Activated CD8-positive, alpha-beta T cell treated with anti-CD3 and anti-CD28 coated beads, Interleukin-2, amount 10 ng/mL, durations not matched to agents 7 days and 5 days (primary cell): ENCODE measurements at places on chromosomes 12 and 14. TPM values are rescaled to one million over a fixed set of nuclear protein-coding genes. Genes with fewer than 3 reads are reported as not detected.

Gene PLEKHG7
- not detected for total RNA-seq

DNA sequence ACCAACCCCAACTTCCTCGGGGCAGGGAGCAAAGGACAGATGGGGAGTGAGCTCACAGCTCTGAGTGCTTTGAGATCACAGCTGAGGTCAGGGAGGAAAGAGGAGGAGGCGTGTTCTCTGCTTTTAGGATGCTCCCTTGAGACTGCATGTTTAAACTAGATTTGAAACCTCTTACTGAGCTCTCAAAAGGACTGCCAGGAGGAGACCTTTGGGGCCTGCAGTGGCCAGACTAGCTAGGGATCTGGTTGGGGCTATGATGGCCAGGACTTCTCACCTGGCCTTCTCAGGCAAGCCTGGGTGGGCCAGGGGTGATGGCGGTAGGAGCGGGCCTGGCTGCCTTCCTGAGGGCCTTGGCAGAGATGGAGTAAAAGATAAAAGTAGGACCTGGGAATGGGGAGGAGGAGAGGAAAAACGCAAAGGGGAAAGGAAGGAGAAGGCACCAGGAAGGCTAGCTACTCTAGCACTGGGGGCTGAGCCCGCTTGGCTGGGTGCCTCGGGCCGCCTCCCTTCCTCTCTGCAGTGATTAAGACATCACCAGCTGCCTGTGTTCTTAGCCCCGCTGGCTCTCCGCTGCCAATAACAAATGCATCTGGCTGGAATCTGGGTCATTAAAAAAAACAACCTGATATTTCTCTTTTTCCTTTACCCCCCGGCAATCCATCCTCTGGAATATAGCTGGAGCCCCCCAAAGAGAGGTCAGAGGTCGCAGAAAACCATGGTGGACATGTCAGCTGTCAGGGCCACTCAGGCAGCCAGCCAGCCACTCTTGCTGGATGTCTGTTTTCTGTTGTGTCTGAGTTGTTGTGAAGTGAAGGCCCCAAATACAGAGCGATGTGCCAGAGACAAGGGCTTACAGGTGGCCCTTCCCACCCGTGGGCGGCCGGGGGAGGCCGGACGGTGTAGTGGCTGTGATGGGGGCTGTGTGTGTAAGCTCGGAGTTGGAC is 141.3 kb downstream of the TSPAN9 start:
- no peak for DNase-seq

DNA sequence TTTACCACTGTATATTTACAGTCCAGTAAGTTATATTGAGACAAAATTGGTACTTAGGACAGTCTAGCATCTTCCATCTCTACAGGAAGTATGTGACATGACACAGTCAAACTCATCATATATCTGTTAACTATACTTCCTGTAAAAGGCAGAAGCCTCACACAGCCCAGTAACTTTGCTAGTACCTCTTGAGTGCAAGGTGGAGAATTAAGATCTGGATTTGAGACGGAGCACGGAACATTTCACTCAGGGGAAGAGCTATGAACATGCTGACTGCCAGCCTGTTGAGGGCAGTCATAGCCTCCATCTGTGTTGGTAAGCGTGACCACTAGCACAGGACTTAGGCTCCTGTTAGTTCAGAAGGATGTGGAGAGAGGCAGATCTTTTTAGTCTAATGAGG is 333.7 kb upstream of the OR4E1 start:
- DNase-seq, result no peak

DNA sequence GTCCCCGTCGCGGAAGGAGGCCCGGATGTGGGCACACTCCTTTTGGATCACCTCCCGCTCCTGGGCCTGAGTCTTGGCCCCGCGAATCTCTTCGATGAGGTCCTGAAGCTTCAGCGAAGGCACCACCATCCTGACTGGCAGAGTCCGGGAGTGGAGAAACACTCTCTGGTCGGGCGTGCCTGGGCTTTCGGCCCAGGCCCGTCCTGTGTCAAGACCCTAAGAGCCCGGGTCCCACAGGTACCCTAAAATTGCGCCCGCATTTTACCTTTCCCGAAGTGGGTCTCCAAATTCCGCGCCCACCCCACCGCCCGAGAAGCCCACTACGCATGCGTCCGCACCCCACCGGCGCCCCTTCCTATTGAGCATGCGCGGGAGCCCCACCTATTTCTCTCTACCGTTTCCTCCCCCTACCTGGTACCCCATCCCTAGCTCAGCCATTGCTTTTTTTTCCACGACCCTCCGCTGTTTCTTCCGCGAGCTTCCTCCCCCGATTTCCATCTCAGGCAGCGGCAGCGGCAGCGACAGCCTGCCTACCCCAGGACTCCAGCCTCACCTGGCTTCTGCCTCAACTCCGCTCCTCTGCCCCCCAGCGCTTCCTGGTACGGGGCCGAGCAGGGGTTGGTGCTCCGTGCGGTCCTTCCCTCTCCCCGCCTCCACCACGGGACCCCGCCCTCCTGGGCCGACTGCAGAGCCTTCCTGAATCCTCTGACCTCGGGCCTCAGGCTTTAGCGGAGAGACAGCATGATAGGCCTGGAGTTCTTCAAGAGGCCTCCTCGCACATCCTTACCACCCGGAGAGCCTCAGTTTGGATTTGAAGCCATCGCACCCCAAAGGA is at the start of gene AP1G2:
AP1G2 (minus strand) TSS at position 606 of the 835 bp plus-strand sequence; CDS start at position 129, 477 bp downstream.
- DNase-seq, result peak; percentile 92

Gene RNASE4
- 0.63 TPM for total RNA-seq
